ENCODE measurements at places on chromosomes 3 and 15. TPM values are rescaled to one million over a fixed set of nuclear protein-coding genes. Genes with fewer than 3 reads are reported as not detected.

DNA sequence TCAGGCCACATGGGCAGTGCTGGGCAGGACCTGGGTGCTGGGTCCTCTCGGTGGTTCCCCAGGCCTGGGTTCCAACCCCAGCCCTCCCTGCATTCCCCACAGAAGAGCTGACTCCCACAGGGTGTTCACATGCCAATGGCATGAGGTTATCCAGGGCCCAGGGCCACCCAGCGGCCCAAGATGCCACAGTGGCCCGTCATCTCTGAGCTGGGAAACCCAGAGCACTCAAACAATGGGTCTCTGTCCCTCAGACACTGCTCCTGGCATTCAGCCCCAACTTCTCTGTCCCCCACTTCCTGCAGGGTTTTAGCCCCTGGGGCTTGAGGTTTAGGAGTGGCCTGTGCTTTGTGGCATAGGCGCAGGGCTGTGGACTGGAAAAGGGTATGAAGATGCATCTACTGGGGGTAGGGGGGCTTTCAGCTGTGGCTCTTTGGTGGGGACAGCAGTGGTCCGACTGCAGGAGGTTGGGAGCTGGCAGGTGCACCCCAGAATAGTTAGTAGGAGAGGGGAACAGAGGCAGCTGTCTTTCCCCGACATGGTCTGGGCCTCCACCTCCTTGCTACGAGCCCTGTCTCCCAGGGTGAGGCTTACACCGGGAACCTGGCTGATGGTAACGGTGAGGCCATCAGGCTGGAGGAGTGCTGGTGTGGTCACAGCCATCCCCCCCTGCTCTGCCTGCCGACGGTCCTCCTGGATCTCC lies 1.7 kb downstream of the CCDC9B start:
- no peak overlapping the region for H3K4me3 ChIP-seq
- peaks cover 23% of the 10 kb centered on the region for H3K4me1 ChIP-seq
- H3K27me3 ChIP-seq: peaks cover 3% of the 10 kb centered on the region
- DNase-seq: no peak
- H3K36me3 ChIP-seq: no peaks in the 10 kb centered on the region
- no peak overlapping the region for H3K27ac ChIP-seq

Gene SV2B
- total RNA-seq: 1.7 TPM

DNA sequence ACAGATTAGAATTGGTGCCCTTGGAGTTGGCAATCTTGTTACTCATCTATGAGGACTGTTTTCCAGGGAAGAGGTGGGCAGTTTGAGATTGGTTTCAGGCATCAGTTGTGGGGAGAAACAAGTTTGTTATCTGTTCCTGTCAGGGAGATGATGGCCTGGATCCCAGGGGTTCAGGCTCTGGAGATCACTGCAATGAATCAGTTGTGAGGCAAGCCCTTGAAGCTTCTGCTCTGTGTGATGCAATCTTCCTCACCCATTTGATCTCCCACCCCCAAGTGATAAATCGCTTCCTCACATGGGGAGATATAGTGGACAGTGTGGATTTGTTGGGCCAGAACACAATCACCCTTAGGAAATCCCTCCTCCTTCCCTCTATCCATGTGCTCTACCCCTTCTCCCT lies 276.6 kb upstream of the LRTM1 start:
- H3K4me3 ChIP-seq: peak overlapping the region; percentile 1
- H3K4me1 ChIP-seq: peaks cover 22% of the 10 kb centered on the region
- DNase-seq: no peak
- peaks cover 3% of the 10 kb centered on the region for H3K27me3 ChIP-seq

DNA sequence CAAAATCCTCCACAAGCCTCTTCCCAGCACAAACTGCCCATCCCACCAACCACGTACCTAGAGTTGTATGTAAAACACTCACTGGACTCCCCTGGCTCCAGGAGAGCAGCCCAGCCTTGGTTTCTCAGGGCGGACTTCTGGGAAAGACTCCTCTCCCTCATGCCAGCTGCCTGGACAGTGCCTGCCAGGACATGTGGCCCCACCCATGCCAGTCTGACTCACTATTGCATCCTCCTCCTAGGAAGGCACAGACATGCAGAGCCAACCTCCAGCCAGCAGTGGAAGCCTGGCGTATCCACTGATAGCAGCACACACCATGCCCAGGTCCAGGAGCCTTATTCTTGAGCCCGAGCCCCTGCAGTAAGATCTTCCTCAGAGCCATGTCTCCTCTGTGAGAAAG lies 8.6 kb downstream of the PKM start:
- H3K27ac ChIP-seq: no peak overlapping the region
- peaks cover 44% of the 10 kb centered on the region for H3K36me3 ChIP-seq
- no peak for DNase-seq
- H3K27me3 ChIP-seq: no peaks in the 10 kb centered on the region
- H3K4me3 ChIP-seq: peak overlapping the region; percentile 6

Gene THSD4
- 23.1 TPM for total RNA-seq

GRCh38 chr15:80854104-80854503 lies 74.9 kb downstream of the CEMIP start:
- H3K4me1 ChIP-seq: peaks cover 5% of the 10 kb centered on the region
- no peak overlapping the region for H3K27ac ChIP-seq
- peaks cover 16% of the 10 kb centered on the region for H3K27me3 ChIP-seq

GRCh38 chr3:38039101-38039898 lies at the start of gene DLEC1:
TSS of gene DLEC1 (plus strand) at chr3:38039208. CDS start at chr3:38039226, 18 bp downstream.
- DNase-seq: no peak
- H3K27ac ChIP-seq: peak within 1 kb of the TSS; percentile 82
- peak within 1 kb of the TSS; percentile 82 for H3K4me3 ChIP-seq
- H3K36me3 ChIP-seq: peaks cover 5% of the 10 kb centered on the region

- no peaks in the 10 kb centered on the region for H3K36me3 ChIP-seq
- DNase-seq: no peak
- H3K4me1 ChIP-seq: peaks cover 18% of the 10 kb centered on the region
- no peaks in the 10 kb centered on the region for H3K27me3 ChIP-seq
- H3K27ac ChIP-seq: no peak overlapping the region
These were observed 62.2 kb downstream of the DNAJB8 start for GRCh38 chr3:128404276-128405068.

- H3K4me3 ChIP-seq: no peak overlapping the region
These were observed 1303.3 kb downstream of the OTOL1 start for GRCh38 chr3:162799910-162800309.

DNA sequence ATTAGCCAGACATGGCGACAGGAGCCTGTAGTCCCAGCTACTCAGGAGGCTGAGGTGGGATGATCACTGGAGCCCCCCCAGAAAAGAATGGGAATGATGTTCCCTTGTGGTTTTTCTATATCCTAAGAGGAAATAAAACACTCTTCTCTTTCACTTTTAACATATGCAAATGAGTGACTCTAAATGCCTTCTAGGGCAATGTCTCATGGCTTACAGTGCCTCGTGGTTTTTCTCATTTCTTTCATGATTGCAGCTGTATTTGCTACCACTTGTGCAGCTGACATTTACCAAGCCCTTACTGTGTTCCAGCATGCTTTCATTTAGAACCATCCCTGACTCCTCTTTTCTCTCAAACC lies 26.4 kb downstream of the STOML1 start:
- H3K27me3 ChIP-seq: peaks cover 18% of the 10 kb centered on the region
- no peak overlapping the region for H3K4me3 ChIP-seq
- H3K36me3 ChIP-seq: no peaks in the 10 kb centered on the region
- no peak overlapping the region for H3K27ac ChIP-seq

Gene ZNF80
- total RNA-seq: not detected

GRCh38 chr15:66770518-66771350 lies 68.7 kb downstream of the SMAD6 start:
- peaks cover 73% of the 10 kb centered on the region for H3K4me1 ChIP-seq
- H3K4me3 ChIP-seq: peak overlapping the region; percentile 57
- DNase-seq: no peak
- peak overlapping the region; percentile 87 for H3K27ac ChIP-seq
- no peaks in the 10 kb centered on the region for H3K36me3 ChIP-seq

- no peak overlapping the region for H3K4me3 ChIP-seq
- peaks cover 5% of the 10 kb centered on the region for H3K4me1 ChIP-seq
- H3K27me3 ChIP-seq: no peaks in the 10 kb centered on the region
- no peak for DNase-seq
- H3K36me3 ChIP-seq: no peaks in the 10 kb centered on the region
- H3K27ac ChIP-seq: no peak overlapping the region
These were observed 1183.1 kb downstream of the ZPLD1 start for GRCh38 chr3:103617961-103618360.

Gene UNC13C
- total RNA-seq: 1.3 TPM

GRCh38 chr3:174285242-174285864 lies 573.8 kb upstream of the NAALADL2 start:
- H3K4me1 ChIP-seq: no peaks in the 10 kb centered on the region
- no peak for DNase-seq
- H3K27me3 ChIP-seq: no peaks in the 10 kb centered on the region
- H3K27ac ChIP-seq: no peak overlapping the region
- peaks cover 4% of the 10 kb centered on the region for H3K36me3 ChIP-seq
- H3K4me3 ChIP-seq: no peak overlapping the region

DNA sequence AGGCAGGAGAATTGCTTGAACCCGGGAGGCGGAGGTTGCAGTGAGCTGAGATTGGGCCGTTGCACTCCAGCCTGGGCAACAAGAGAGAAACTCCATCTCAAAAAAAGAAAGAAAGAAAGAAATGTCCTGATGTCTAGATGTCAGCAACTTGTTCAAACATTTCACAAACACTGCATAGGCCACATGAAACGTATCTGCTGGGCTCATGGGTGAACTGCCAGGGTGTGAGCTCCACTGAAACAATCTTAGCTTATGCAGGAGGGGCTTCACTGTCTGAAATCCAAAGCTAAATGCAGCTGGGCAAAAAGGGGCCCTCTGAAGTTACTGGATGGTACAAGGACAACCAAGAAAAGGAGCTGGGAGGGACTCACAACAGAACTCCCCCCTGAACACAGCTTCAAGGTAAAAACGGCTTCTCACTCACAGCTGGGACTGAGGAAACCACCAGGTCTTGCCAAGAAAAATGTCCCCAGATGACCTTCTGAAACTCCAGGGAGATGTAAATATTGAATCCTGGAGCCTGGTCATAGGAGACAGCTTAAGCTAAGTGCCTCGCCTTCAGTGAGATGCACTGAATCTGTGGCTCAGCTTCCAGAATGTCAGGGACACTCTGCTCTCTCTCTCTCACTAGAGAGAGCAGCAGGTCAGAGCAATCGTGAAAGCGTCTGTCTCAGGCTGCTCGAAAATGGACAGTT lies 31.9 kb downstream of the SEC61A1 start:
- H3K4me3 ChIP-seq: no peak overlapping the region
- no peaks in the 10 kb centered on the region for H3K27me3 ChIP-seq
- no peak for DNase-seq
- peaks cover 6% of the 10 kb centered on the region for H3K4me1 ChIP-seq
- peaks cover 15% of the 10 kb centered on the region for H3K36me3 ChIP-seq

Gene SPATA12
- total RNA-seq: not detected

DNA sequence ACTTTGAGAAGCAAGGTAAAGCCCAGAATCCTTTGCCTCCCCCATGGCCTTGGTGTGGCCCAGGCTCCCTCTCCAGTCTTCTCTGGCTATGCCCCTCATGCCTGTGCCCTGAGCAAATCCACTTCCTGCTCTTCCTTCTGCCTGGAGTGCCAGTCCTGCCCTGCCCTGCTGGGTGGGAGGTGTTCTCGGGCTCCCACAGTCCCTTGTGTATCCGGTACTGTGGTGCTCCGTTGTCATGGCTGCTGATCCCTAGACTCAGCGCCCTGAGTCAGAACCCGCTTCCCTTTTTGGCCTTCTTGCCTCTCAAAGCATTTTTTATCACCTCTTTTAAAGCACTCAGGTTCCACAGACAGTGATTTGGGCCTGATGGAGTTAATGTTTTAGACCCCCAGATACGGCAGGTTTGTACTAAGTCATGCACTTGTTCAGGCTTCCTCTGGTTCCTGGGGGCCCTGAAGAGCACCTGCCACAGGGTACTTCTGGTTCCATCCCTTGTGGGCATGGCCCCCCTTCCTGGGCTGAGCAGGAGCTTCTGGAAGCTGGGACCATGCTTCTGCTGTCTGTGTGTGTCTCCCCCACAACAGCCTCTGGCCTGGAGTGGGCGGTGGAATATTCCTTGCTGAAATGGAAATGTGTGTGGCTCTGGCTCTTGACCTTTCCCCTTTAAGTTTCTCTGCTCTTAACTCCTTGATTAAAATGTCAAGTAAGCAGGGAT lies 29.6 kb upstream of the ADAMTS7 start:
- H3K4me1 ChIP-seq: peaks cover 16% of the 10 kb centered on the region
- peaks cover 6% of the 10 kb centered on the region for H3K27me3 ChIP-seq

DNA sequence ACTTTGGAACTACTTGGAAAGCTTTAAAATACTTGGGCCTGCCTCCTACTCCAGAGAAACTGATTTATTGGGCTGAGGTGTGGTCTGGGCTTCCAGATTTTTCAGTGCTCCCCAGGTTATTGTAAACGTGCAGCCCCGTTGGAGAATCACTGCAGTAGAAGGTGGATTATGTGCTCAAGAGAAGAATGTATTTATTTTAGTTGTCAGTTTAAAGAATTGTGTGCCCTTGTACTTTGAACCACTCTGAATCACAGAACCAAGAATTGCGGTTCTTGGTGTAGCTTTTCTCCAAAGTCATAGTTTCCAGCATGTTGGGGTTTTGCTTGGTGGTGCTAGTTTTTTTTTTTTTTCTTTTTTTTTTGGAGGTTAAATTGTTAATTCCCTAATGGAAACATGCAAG lies 1.6 kb downstream of the TATDN2 start:
- H3K27ac ChIP-seq: peak overlapping the region; percentile 27
- peaks cover 3% of the 10 kb centered on the region for H3K27me3 ChIP-seq
- H3K4me1 ChIP-seq: peaks cover 34% of the 10 kb centered on the region
- peak overlapping the region; percentile 94 for H3K4me3 ChIP-seq
- no peak for DNase-seq

- no peak for DNase-seq
- H3K36me3 ChIP-seq: no peaks in the 10 kb centered on the region
- peaks cover 44% of the 10 kb centered on the region for H3K4me1 ChIP-seq
- peaks cover 19% of the 10 kb centered on the region for H3K27me3 ChIP-seq
These were observed 3.5 kb downstream of the PLXND1 start for GRCh38 chr3:129602730-129603560.

Gene SLCO3A1
- 104 TPM for total RNA-seq

DNA sequence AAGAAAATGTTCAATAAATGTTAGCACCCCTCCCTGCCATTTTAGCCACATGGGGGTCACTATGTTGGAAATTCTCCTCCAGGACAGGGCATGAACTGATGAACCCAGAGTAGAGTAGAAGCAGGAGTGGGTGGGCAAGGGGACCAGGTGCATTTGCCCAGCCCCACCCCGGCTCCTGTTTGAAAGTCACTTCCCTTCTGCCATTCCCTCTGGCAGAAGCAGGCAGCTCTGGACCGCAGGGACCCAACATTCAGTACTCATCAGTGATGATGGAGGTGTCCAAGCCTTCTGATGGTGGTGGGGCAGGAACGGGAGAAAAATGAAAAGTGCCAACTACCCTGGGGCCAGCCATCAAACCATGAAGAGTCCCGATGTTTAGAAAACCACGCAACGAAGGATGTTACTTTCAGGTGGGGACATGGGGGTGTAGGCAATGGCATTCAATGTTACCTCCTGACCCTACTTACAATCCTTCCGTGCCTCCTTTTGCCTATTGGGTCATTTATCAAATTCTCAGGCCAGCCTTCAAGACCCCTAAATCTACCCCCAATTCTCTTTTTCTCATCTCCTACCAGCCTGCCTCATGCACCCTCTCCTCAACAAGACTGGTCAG lies 17.2 kb downstream of the UBAP1L start:
- no peak overlapping the region for H3K4me3 ChIP-seq
- peaks cover 3% of the 10 kb centered on the region for H3K27me3 ChIP-seq
- peaks cover 12% of the 10 kb centered on the region for H3K4me1 ChIP-seq
- no peak overlapping the region for H3K27ac ChIP-seq
- DNase-seq: no peak
